ENCODE measurements at places on chromosomes 11 and 22.

DNA sequence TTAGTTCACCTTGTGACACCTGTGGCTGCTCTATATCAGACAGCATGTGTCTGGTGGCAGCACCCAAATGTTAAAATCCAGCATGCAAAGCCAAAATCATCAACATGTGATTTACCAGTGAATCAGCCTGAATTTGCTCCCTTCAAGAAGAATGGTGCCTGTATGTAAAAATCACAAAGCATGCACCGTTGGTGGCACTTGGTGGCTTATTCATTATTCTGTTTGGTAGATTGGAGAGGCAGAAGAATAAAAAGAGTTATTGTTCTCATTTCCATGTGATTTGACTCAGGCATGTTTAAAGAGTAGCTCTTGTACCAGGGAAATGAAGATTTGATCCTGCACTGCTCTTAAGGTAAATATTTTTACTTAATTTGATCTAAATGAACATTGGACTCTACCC is 143.9 kb upstream of the MPPED2 start:
- no peak for DNase-seq

GRCh38 chr11:73314117-73314961 is 6.3 kb downstream of the ARHGEF17 start:
- DNase-seq = no peak

DNA sequence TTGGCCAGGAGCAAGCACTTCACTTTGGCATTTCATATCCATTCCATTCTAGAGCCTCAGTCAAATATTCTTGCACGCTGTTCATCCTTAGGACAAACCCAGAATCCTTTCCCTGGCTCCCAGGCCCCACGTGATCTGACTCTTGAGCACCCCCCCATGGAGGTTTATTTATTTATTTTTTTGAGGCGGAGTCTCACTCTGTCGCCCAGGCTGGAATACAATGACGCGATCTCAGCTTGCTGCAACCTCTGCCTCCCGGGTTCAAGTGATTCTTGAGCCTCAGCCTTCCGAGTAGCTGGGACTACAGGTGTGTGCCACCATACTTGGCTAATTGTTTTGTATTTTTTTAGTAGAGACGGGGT is 12.7 kb upstream of the TSGA10IP start:
- no peak for DNase-seq

GRCh38 chr11:46336563-46337180 is 10.6 kb upstream of the DGKZ start:
- DNase-seq = no peak

DNA sequence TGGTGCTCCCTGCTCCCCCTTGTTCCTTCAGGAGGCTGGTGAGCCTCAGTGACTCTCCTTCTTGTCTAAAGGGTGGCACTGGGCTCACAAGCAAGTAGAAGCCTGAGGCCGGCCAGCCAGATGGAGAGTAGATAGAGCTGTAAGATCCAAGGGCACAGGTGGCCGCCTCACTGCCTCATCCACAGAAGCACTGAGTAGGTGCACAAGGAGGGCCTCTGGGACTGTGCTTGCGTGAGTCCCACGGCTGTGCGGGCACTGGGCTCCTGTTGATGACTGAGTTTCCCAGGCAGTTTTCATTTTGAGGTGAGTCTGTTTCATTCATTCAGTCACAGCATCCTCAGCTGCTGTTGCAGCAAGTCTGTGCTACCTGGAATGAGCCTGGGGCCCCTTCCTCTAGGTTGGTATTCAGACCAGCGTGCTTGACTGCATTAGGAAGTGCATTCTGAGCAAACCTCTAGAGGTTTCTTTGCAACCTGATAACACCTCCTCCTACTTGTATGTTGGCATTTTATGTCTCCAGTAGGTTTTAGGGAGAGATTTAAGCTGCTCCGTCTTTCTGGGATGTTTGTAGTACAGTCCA is 184.0 kb downstream of the TBC1D22A start:
- DNase-seq = no peak

DNA sequence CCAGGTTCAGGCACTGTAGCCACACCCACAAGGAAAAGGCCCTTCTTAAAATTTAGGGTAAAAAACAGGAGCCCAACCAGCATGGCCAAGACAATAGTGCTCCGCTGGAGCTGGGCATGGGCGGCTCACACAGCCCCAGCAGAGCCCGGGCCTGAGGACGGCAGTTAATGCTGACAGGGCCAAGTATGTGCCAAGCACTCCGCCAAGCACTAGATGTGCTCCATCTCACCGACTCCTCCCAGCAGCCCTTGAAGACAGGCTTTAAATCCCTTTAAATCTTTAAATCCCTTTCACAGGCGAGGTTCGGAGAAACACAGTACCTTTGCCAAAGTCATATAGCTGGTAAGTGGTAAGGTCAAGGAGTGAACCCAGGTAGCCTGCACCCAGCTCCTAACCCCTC is 4.8 kb downstream of the ARFGAP2 start:
- DNase-seq = no peak

GRCh38 chr22:38051900-38052862 is 5.0 kb upstream of the PICK1 start:
- DNase-seq = peak; percentile 59

DNA sequence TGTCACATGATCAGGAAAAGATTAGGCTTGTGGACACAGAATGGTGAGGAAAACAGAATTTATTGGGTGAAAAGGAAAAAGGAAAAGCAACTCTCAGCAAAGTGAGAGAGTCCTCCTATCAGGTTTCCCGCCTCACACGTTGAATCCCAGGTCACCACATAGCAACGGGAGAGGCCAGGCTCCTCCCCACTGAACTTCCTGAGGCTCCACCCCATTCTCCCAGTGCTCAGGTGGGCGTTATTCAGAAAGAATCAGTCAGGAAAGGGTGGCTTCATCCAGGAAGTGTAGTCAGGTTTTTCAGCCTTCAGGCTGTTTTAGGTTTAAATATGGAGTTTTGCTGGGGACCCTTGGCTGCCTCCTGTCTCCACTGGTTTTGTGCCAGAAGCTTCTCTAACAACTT is 66.9 kb downstream of the SPON1 start:
- no peak for DNase-seq

DNA sequence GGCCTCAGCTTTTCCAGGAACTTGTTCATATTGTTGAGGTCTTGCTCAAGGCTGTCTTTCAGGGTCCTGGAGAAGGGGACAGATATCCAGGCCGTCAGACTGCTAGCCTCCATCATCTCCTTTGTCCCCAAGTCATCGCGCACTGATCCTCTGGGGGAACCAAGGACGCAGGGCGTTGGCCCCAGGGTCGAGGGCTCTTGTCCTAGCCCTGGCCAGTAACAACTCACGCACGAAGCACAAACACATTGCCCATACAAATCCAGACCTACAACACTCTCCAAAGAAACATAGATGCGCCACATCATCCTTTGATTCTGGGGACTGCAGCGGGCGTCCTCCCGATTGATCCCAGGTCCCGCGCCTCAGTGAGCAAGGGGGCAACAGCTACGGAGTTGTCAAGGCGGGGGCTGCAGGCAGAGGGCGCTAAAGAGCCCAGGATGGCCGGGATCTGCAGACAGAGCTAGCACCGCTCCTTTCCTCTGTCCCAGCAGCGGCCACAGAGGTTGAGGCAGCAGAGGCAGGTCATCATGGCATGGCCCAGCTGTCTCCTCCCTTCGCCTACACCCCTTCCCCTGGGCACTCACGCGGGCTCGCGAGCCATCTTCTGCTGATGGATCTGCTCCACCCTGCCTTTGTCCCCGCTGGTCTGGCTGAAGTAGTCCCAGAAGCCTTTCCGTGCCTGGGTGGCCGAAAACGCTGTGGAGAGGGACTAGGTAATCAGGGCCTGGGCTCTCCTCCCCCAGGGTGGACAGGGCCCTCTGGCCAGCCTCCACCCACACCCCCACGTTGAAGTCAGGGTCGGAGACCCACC is 472 bp downstream of the APOA5 start:
- peak; percentile 71 for DNase-seq

DNA sequence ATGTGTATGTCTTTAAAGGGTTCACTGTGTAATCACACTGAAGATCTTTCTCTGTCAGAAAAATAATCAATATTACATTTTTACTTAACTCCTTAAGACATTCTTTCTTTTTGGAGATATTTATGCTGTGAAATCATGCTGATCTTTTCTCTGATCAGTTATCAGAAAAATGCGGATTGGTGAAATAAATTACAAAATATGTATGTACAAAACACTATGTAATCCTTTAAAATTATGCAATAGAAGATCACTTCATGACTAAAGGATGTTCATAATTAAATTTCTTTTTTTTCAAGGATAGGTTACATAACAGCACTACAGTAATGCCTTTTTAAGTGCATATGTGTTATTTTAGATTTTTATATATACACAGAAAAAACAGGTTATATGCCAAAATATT is 24.7 kb downstream of the BTBD10 start:
- no peak for DNase-seq

DNA sequence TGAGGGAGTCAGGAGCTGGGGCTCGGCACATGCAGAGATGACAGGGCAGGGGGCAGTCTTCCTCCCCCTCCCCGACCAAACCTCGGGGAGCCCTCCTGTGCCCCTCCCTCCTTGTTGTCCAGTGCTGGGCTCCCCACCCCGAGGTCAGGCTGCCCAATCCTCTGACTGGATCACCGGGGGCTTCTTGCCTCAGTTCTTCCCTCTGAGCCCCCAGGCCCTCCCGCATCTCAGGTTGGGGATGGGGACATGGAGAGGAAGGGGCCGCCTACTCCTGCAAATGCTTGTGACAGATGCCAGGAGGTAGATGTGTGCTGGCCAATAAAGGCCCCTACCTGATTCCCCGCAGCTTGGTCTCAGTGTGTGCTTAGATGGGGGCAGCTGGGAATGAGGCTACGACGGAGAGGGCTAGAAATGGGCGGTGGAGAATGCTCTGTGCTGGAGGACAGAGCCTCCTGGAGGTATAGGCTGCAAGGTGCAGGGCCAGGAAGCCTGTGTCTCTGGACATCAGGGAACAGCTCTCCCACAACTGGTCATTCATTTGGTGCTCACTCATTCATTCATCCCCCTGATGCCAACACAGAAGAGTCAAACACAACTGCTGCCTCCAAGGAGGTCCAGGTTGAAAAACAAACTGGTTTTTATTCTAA is 8.4 kb downstream of the RHBDD3 start:
- no peak for DNase-seq

DNA sequence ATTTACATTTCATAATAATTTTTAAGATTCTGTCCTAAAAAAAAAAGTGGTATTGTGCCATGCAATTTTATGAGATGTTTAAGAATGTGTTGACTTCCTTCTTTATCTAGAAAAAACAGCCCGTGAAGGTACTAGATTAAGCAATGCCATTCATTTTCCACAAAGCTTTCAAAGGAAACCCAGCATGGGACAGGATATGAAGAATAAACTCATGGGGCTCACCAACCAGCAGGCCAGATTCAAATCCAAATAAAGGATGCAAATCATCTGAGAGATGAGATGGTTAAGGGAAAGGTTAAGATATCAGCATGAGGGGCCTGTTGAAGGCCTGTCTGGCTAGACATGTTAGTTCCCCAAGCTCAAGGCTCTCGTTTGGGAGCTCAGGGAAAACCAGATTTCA is 199.1 kb downstream of the SWAP70 start:
- no peak for DNase-seq

- DNase-seq = no peak
Observed at GRCh38 chr22:23203452-23204124, 23.3 kb downstream of the BCR start.

DNA sequence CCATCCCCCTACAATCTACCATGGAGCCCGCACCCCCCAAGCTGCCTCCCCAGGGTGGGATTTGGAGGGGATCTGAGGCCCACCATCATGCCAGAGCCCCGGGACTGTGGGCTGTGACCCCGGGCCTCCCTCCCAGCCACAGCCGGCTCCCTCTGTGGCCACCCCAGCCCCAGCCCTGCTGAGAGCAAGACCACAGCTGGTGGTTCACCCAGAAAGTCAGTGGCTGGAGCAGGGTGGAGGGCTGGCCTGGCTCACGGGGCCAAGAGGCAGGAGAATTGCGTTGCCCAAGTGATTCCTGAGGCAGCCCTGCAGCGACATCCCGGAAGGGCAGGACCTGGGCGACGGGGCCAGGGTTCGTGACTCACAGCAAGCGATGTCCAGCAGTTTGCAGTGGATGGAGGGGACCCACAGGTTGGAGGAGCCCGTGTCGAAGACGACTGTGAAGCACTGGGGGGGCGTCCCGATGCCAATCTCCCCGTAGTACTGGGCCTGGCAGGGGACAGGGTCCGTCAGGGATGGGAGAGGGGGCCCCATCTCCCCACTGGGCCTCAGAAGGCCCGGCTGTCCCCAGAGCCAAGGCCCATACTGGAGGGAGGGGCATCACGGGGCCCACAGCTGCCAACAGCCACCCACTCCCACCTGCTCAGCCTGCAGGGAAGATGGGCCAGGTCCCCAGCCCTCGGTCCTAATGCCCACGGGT is 4.4 kb downstream of the CTSD start:
- no peak for DNase-seq

DNA sequence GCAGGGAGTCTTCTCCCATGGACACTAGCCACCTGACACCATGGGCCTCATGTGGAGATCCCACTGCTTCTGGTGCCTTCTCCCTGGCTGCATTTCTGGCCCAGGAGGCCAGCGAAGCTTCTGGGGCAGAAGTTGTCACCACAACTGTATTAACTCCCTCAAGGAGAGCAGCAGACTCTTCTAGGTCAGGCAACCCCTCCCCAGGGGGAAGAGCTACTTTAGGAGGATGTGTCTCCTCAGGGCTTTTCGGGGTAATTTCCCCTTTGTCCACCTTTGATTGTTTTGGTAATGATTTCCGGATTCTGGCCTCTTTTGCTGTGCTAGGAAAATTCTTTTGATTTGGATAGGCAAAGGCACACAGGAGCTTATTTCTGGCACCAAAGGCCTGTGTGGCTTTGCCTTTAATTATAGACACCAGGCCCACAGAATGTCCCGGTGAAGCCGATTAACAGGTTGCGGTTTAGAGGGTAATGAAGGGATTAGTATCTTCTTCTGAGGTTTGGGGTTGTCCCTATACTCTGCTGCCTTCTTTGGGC is 8.9 kb upstream of the UCP2 start:
- DNase-seq = no peak

DNA sequence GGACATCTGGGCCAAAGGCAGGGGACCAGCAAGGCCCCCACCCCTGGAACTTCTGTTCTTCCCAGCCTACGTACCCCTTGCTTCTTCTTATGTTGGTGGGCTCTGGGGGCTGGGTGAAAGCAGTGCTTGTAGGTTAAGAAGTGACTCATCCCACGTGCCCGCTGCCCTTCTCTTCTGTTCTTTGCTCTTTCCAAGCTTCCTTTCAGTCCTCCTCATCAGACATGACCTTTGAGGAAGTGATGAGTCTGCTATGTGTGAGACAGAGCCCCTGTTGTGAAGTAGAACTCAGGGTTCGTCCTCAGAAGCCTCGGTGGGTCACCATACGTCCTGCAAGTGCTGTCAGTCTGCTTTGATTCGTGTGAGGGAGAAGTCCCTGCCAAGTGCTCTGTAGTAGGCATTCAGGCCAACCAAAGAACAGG is 12.7 kb downstream of the MED15 start:
- no peak for DNase-seq

- DNase-seq = no peak
Observed at GRCh38 chr11:17873586-17873985, 139.0 kb downstream of the KCNC1 start.

GRCh38 chr11:117794772-117795629 is 2.0 kb downstream of the DSCAML1 start:
- DNase-seq = no peak

- DNase-seq = no peak
Observed at GRCh38 chr22:35312198-35313059, 12.7 kb downstream of the TOM1 start.

GRCh38 chr11:133776671-133777367 is 68.5 kb downstream of the SPATA19 start:
- no peak for DNase-seq
